ENCODE measurements at places on chromosomes 1 and 21. TPM values are rescaled to one million over a fixed set of nuclear protein-coding genes. Genes with fewer than 3 reads are reported as not detected.

GRCh38 chr1:231743966-231744365, 117.4 kb downstream of the DISC1 start:
- no peak for DNase-seq

DNA sequence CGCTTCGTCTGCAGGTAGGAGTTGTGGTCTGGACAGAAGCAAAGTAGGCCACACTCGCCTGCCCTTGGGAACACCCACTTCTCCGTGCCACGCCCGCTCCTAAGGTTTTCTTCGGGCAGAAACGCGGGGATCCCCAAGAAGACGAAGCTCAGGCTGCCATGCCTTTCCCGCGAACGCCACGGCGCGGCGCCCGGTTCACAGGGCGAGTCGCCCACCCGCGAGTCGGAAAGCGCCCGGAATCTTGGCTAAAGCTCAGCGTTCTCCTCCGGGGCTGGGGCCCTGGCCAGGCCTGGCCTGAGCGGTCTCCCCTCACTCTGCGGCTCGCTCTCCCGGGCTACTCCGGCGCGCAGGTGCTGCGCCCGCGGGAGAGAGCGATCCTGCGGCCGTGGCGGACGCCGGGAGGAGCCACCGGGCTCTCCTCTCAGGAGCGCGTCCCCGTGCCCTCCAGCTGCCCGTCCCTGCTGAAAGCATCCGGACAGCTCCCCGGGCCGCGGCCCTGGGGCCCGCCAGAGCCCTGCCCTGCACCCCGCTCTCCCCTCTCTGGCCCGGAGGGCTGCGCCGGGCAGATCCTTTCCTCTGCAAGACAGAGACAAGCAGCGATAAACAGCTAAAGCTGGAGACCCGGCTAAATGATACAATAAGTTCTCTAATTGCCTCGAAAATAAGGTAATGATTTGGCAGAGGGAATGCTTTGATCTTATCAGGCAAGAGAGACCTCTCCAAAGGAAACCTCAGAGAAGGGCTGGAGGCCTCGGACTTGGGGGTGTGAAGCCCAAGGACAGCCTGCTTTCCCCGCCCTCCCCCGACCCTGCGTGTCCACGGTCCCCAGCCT, 6.7 kb upstream of the WNT2B start:
- DNase-seq = peak; percentile 89

DNA sequence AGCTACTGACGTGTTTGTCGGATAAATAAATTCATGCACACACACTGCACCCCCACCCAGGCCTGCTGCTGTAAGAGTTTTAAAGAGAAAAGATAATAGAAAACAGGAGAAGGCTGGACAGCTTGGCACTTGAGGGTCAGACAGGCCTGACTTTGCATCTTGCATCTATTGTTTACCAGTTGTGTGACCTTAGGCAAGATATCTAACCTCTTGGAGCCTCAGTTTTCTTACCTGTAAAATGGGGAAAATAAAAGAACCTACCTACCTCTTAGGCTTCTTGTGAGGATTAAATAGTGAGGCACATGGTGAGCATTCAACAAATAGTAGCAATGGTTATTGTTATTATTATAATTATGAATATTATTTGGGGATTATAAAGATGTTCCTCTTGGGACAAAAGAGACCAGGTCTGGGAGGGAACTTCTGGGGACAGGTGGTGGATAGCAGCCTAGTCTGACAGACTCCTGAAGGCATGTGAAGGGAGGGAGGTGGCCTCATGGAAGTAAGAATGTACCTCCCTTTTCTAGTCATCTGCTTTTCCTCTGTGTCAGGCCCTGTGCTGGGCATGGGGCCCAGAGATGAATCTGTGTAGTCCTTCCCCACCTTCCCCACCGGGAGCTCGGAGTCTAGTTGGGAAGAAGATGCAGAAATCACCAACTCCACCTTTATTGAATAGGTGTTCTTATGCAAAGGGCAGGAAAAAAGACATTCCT, 18.3 kb upstream of the EPB41 start:
- DNase-seq = no peak

DNA sequence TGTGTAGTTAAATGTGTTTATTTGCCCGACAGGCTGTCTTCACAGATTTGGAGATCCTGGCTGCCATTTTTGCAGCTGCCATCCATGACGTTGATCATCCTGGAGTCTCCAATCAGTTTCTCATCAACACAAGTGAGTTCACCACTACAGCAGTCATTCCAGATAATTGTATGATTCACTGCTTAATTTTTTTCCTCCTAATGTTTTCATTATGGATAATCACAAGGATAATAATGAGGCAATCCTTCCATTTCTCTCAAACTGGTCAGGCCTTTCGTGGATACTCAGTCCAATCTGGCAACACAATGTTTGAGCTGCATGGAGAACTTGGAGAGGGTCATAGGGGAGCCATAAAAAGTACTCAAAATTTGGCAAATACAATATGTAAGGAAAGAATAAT, 168.3 kb upstream of the SGIP1 start:
- DNase-seq = no peak

The GIPC2 gene
- total RNA-seq = 1.2 TPM

The GPR153 gene
- total RNA-seq = 15.3 TPM

The SLC26A9 gene
- total RNA-seq = 42.5 TPM

The MIXL1 gene
- not detected for total RNA-seq

The MATN1 gene
- 0.08 TPM for total RNA-seq

The PPIAL4G gene
- not detected for total RNA-seq

The GBP1 gene
- total RNA-seq = 51.3 TPM

The FCRL4 gene
- not detected for total RNA-seq

The TEDDM1 gene
- not detected for total RNA-seq
